ENCODE measurements at places on chromosomes 4 and X.

DNA sequence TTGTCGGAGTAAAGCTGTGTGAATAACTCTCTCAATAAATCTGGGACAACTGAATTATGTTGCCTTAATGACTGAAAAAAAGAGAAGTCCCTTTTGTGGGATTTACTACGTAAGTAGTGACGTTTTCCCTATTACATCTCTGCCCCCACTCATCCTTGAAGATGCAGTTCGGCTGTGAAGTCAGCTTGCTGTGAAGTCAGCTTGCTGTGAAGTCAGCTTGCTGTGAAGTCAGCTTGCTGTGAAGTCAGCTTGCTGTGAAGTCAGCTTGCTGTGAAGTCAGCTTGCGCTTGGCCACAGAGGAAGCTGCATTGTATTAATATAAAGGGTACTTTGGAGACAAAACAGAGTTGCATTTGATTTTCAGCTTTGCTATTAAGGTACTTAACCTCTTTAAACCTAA lies 8.0 kb upstream of the VAMP7 start:
- no peak for DNase-seq

GRCh38 chrX:3962511-3963311 lies 249.3 kb upstream of the PRKX start:
- no peak for DNase-seq

GRCh38 chr4:54614149-54614548 lies 43.6 kb upstream of the KIT start:
- no peak for DNase-seq

GRCh38 chr4:184417802-184418511 lies 56.4 kb downstream of the IRF2 start:
- no peak for DNase-seq

GRCh38 chr4:178196751-178197374 lies 754.6 kb upstream of the AGA start:
- no peak for DNase-seq

- DNase-seq = no peak
Measured at GRCh38 chrX:148372925-148373324, 127.5 kb upstream of the AFF2 start.

DNA sequence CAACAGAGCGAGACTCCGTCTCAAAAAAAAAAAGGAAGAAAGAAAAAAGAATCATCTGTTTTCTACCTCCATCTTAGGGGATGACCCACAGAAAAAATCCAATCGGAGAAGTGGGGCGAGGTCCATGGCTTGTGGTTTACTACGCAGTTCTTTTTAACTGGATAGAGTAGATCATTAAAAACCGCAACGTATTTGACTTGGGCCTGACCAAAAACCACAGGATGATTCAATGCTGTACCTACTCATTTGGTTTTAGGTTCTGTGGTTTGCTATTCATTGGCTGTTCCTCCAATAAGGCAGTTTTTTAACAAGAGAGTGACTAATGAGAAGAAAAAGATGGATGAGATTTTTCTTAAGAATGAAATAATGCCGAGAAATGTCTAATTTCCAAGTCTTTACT lies 83.7 kb downstream of the FREM3 start:
- DNase-seq = no peak

- DNase-seq = no peak
Measured at GRCh38 chrX:2423282-2423681, 77.5 kb downstream of the DHRSX start.

GRCh38 chr4:77433418-77433733 lies 172.2 kb upstream of the CXCL13 start:
- no peak for DNase-seq

DNA sequence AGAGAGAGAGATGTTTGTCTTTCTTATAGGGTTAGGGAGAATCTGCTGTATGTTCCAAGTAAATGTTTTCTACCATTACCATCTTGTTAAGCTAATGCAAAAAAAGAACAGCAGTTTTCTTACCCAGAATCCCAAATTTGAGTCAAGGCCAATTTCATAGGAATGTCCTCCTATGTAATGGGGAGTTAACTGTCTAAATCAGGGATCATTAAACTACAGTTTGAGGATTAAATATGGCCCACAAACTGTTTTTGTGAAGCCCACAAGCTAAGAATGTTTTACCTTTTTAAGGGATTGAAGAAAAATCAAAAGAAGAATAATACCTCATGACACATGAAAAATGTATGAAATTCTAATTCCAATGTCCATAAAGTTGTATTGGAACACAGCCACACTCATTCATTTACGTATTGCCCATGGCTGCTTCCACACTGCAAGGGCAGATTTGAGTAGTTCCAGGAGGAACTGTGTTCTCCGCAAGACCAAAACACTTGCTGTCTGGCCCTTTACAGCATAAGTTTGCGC lies 113.2 kb upstream of the SPRY1 start:
- no peak for DNase-seq

DNA sequence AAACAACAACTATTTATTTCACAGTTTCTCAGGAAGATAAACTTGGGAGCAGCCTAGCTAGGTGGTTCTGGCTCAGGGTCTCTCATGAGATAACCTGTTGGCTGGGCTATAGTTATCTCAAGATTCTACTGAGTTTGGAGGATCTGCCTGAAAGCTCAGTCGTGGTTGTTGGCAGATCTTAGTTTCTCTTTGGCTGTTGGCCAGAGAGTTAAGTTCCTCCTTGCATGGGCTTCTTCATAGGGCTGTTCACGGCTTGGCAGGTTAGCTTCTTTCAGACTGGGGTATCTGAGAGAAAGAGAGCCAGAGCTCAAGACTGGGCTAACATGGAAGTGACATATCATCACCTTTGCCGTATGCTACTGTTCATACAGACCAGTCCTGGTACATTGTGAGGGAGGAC lies 28.7 kb downstream of the SEC24B start:
- no peak for DNase-seq

DNA sequence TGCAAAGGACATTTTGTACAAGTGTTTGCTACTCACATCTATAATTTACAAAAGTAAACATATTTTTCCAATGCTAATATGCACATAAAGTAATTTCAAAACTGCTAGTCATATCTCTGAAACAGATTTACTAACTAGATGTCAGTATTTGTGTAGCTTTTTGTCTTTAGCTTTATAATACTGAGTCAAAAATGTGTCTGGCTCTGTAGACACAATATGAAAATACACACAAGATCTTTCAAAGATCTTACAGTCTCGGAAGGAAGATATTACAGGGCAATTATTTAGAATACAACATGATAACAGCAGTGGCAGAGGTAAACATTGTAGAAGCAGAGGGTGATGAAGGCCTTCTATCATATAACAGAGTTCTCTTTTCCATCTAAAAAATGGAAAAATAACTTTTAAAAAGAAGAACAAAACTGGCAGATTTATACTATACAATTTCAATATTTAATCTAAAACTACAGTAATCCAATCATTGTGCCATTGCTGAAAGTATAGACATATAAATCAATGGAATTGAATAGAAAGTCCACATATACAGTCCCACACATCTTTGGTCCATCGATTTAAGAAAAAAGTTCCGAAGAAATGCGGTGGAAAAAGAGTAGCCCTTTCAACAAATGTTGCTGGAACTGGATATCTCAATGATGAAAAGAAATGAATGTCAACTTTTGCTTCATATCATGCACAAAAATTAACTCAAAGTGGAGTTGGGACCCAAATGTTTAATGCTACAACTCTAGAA lies 29.4 kb downstream of the ARAP2 start:
- DNase-seq = no peak

GRCh38 chr4:80839281-80839680 lies 191.2 kb upstream of the BMP3 start:
- DNase-seq = no peak

- DNase-seq = no peak
Measured at GRCh38 chrX:41737065-41737464, 13.1 kb downstream of the GPR82 start.

- DNase-seq = no peak
Measured at GRCh38 chrX:153801669-153802068, 7.2 kb downstream of the SSR4 start.

DNA sequence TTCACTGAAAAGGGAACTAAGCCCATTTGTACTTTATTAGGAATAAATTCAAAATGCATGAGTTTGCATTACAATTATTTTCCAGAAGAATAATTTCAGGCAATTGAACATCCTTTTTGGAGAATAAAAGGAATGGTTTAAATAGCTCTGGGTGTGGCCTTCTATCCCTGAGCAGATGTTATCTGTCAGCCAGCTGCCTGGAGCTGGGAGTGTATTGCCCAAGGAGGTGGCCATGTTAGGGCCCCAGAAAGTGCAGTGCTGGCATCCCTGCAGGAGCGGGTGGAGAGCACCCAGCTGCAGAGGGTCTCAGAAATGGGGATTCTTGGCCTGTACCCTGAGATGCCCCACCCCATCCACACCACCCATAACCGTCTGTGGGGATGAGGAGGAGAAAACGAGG lies 21.6 kb upstream of the VEGFD start:
- no peak for DNase-seq

DNA sequence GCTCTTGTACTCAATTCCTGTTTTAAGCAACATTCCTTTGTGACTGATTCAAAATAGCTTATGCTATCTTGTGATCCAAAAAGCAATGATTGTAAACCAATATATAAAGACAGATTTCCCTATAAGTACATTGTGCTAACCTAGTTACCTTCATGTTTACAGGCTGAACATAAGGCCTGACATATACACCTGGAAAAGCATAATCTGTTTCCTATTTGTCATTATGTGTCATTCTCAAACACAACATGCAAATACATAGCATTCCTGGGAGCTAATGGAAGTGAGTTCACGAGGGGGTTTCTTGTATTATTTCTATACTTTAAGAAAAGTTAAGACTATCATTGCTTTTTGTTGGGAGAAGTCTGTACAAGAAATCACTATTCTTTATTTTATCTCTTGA lies 638.1 kb upstream of the AGA start:
- DNase-seq = no peak

GRCh38 chr4:187172340-187172761 lies 448.7 kb upstream of the FAT1 start:
- DNase-seq = no peak

- DNase-seq = no peak
Measured at GRCh38 chr4:62288808-62289541, 1088.8 kb downstream of the ADGRL3 start.

DNA sequence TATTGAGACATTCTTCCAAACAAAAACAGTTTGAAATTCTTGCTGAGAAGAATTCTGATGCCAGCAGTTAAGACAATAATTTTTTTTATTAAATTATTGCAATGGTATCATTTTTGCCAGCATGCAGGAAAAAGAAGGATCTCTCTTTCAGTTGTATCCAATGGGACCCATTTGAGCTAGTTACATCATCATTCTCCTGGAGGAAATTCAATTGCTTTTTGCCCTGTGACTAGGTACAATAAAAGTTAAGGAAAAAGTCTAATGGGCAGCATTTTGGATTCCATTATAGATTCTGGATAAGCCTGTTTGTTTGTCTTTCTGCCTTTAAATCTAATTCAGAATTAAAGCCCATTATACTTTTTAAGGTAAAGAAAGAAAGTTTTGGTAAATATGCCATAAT lies 10.5 kb upstream of the FRYL start:
- DNase-seq = no peak

GRCh38 chr4:647481-647880 lies 22.1 kb downstream of the PDE6B start:
- DNase-seq = no peak

GRCh38 chr4:75598390-75598789 lies 31.9 kb downstream of the CDKL2 start:
- no peak for DNase-seq

- DNase-seq = no peak
Measured at GRCh38 chr4:167614866-167615265, 380.6 kb upstream of the SPOCK3 start.

DNA sequence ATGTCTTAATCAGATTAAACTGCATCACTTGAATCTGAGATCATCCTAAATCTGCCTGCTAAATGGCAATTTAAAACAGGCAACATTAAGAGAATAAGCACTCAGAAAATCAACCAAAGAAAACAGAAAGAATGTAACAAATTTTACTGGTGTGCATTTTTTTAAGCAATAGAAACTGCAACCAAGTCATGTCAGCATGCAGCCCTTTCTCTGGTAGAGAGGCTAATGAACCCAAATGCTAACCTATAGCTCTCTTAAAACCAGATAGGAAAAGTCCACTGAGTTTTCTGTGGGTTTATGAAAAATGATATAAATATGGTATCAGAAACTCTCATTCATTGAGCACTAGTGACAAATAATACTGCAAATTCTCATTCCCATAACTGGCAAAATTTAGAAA lies 35.6 kb downstream of the COL25A1 start:
- DNase-seq = no peak

GRCh38 chr4:165326831-165327210 lies 648 bp upstream of the MSMO1 start:
- no peak for DNase-seq

DNA sequence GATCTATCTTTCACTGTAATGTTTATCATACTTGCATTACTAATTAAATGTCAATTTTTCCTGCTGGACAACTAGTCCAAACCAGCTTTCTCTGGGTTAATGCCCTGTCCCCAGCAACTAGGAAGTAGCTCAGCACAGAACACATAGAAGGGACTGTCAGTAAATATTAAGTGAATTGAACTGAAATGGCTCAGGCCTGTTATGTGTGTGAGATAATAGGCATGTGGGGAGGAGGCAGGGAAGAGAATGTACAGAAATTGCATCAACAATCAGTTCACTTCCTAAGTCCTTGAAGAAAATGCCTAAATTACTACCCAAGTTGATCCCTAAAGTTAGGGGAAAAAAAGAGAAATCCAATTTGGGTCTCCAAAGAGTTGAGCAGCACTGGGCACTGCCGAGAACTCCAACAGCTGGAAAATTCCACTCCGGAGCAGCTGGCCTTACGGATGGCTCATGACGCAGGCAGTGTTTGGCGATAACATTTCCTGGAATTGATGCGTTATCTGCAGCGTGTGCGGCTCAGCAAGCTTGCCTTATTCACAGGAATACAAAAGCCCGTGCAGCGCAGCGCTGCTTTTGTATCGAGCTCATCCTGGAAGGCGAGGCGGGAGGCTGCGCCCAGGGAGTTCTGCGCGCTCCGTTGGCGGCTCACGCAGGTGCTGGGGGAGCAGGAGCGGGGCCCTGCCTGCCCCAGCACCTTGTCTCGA lies 297.3 kb upstream of the LCORL start:
- no peak for DNase-seq

DNA sequence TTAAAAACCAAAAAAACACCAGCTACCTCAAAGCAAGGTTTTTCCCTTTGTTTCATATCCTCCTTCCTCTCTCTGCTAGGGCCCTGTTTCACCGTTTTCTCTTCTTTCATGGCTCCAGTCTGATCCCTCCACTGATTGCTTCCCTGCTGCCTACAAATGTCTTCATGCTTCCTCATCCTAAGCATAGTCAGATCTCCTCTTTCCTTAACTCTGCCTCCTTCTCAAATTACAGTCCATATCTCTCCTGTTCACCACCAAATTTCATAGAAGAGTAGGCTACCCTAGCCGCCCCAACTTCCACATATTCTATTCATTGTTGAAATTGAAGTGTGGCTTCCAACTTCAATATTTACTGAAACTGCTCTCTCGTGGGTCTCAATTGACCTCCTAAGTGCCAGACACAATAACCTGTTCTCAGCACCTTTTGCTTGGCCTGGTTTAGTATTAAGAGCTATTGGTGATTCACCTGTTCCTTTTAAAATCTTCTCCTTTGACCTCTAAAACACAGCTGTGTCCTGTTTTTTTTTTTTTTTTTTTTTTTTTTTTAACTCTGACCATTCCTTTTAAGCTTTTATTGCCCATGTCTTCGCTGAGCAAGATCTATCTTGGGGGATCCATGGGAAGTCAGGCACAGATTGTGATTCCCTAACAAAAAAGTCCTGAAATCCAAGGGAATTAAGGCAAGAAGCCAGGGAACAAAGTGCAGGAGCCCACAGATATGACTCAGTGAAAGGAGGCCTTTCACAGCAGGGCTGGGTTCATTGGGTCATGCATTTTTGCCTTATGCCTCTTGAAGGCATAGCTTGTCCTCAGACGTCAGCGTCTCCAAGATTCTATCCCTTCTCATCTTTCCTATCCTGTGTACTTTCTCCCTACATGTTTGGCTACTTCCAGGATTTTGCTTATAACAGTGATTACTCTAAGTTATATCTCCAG lies 85.4 kb downstream of the RPS3A start:
- DNase-seq = no peak
